ENCODE measurements at places on chromosomes 7 and 10.

GRCh38 chr10:97785731-97786130, 13.9 kb upstream of the SFRP5 start:
- no peak for DNase-seq

DNA sequence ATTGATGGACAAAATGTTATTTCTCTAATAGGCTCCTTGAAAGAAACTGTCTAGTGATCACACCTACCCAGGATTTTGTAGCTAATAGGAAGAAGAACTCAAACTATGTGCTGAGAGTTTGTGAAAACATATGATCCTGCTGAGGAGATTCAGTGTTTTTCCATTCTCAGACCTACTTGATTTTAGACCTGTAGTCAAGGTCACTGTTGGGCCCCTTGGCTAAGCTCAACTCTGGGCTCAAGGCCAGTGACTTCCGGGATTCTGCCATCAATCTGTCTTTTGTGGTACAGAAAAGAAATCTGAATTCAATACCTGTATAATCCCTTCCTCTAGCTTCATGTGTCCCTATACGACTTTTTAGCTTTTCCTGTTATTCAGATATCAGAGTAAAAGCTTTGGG, 79.7 kb upstream of the FERD3L start:
- DNase-seq: no peak

GRCh38 chr7:44322631-44323363, 2.6 kb downstream of the CAMK2B start:
- DNase-seq: no peak

DNA sequence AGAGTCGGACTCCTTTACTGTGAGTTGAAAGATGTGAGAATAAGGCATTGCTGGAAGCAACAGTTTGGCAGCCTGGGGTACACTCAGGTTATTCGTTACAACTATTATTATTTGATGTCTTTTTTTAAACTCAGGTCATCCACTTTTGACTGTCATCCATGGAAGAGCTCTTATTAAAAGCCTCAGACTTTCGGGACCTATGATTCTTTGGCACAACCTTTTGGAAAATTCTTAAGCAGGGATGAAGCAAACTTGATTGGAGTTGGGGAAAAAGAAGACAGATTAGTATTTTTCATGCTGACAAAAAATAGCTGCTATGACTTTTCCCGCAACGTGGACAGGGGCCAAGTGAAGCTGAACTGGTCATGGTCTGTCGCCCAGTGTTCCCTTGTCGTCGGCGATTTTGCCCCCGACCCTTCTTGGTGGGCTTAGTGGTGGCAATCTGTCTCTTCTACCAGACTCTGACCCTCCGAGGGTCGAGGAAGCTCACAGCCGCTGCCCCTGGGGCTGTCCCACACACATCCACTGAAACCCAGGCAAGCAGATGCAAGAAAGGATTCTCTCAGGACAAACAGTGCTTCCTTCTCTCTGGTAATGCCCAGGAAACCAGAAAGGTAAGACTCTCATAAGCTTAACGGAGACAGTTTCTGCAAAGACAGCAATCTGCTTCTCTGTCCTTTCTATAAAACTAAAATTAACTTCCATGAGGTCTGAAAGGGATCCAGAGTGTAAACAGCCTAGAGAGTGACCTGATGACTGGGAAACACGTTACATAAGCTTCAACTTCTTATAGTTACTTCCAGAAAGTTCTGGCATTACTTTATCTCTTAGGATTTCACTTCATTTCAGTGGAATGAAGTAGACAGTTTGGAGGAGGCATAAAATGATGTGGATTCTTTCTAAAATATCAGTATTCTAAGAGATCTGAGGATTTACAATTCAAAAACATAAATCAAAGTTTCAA, 1.0 kb downstream of the CPED1 start:
- no peak for DNase-seq

DNA sequence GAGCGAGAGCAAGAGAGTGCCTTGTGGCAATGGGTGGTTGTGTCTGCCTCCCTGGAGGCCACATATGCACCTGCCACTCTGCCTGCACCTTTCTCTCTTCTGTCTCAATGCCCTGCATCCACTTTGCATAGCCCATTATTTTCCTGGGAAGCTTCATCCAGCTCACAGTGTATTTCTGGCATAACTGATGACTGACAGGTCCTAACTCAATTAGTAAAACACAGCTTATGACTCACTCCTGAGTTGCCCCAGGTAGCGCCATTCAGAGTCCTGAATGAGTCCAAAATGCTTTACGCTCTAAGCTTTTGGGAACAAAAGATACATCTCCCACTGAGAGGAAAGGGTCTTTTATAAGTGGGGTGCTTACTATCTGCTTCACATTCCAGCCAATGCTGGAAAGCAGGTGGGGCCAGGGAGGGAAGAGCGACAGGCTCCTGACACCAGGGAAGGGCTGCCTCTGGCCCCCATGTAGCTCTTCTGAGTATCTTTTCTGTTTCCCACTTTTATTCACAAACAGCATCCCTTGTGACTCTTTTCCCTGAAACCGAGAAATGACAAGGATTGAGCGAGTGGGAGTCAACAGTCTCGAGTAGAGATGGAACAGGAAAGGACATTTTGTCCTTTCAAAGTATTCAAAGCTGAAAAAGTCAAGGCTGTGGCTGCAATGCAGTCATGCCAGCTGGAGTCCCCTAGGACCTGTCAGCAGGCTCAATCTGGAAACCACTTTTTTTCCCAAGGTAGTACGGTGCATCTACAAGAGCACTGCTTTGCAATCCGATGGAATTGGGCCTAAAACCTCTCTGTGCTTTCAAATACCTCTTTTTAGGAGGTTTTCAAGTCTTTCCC, 479.3 kb upstream of the PODXL start:
- DNase-seq: no peak

DNA sequence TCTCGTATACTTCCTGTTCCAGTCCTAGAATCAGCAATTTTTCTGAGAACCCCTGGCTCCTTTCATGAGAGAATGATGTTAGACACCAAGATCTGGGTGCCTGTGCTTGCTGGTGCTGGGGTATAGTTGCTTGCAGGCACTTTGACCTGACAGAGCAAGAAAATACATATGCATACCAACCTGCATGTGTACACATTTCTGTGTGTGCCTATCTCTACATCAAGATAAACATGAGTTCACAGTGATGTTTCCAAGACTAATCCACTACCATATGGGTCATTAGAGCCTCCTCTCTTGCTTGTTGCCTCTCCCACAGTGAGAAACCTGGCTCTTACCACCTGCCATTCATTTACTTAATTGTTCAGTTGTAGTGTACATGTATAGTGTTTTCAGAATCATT, 229.1 kb upstream of the IGFBP3 start:
- no peak for DNase-seq

GRCh38 chr7:361680-362401, 71.9 kb downstream of the FOXL3 start:
- no peak for DNase-seq

GRCh38 chr10:44863344-44864047, 47.6 kb upstream of the TMEM72 start:
- no peak for DNase-seq

GRCh38 chr10:92742331-92743228, 52.8 kb downstream of the HHEX start:
- no peak for DNase-seq

DNA sequence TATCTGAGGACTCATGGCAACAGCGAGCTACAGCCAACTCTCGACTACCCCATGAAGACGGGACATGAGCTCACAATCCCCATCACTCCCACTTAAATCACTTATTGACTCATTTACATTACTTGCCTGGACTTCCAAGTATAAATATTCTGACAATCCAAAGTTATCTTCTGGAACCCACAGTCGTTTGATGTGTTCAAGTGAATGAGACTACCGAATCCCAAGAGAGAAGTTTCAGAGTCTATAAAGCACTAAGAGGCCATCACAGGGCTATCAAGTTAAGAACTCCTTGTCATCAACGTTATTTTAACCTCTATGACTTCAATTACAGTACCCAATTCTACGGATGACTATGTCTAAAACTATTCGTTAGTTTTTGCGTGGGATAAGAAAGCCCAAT, 11.5 kb upstream of the ANAPC16 start:
- DNase-seq: no peak

All from stimulated activated CD8-positive, alpha-beta memory T cell treated with anti-CD3 and anti-CD28 coated beads, Interleukin-12 subunit alpha, Interleukin-12 subunit beta, amount 100 ng/mL, for 1 hour (primary cell).